Stimulated activated CD4-positive, alpha-beta T cell treated with anti-CD3 and anti-CD28 coated beads, Interleukin-1b, Interleukin-23, amount 100 ng/mL, for 24 hours (primary cell): ENCODE measurements at places on chromosomes 16 and 17.

- DNase-seq: no peak
Measured at GRCh38 chr16:16578701-16579100, 199.8 kb downstream of the NPIPA7 start.

DNA sequence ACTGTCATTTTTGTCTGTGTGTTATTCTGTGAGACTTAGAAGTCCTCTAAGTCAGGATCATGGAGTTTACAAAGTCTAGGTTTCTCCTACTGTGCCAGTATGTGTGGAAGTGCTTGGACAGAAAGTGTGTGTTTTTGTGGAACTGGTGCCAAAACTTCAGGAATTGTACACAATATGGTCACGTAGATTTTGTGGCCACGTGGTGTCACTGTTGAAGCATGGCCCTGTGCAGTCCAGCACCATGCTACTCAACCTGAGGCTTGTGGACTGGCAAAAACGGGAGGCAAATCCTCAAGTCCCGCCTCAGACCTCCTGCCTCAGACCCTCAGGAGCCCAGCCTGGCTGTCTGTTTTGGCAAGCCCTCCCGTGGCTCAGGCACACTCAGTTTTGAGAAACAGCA lies 16.7 kb upstream of the ALKBH5 start:
- no peak for DNase-seq

DNA sequence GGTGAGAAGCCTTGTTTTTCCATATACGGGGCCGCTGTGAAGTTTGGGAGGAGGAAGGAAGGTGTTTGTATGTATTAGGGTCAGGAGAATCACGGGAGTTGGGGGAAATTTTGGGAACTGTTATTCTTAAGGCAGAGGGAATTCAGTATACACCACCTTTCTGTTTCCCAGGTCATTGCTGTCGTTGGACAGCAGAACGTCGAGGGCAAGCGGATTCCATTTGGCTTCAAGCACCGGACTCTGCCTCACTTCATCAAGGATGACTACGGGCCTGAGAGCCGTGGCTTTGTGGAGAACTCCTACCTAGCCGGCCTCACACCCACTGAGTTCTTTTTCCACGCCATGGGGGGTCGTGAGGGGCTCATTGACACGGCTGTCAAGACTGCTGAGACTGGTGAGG lies 17.6 kb downstream of the POLR2A start:
- DNase-seq: no peak

DNA sequence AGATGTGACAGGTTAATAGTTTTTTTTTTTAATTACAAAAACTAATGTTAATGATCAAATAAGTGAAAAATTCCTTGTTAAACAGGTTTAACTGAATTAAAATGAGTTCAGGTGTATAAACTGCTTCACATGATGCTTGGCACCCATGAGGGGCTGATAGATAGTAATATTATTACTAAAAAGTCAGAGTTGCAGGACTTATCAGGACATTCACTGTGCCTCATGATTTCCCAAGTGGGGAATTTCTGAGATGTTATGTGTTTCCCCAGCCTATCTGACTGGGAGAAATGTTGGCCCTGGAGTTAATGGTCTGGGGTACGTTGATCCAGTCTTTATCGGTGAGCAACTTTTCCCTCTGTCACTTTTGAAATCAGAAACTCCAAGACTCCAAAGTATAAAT lies 102.1 kb downstream of the PLCG2 start:
- no peak for DNase-seq

DNA sequence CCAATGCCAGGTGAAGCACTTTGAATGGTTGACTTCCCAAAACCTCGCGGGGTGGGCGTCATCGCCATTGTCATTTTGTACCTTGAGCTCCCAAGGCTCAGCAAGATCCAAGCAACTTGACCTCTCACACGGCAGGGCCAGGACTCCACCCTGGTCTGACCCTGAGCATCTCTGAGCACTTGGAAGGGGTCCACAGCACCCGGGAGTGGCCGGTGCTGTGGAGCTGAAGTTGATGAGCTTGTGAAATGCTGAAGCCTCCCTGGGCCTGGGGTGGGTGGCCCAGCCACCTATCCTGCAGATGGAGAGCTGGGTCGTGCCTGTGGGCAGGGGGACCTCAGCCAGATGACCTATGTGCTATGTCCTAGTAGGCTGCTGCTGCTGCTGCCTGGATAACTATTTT lies 283.3 kb upstream of the FOXF1 start:
- DNase-seq: no peak

DNA sequence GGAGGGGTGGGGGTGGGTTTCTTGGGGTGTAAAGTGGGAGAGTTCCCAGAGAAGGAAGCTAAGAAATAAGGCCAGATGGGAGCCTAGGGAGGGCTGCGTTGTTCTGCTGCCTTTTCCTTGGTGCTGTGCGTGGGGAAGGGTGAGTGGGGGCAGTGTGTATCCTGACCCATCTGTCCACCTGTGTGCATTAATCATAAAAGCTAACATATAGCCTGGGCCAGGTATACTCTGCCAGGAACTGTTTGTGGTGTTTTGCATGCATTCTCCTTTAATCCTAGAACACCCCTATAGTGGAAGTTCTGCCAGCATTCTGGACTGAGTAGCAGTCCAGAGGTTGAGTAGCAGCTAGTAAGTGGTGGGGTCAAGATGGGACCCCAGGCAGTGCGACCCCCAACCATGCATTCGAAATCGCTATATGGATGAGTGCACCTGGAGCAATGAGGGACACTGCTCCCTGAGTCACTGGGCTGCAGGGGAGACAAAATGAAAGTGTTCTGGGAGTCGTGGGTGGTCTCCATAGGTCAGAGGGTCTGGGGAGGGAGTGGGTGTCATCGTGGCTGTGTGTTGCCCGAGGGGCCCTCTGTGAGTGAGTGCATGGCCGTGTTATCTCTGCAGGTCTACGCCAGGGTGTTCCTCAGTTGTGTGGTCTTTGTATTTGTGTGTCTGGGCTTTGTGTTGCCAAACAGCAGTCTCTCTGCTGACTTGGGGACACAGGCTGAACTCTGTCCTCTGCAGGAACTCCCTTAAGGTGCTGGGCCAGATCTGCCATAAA lies 1.3 kb downstream of the ERBB2 start:
- DNase-seq: no peak

GRCh38 chr16:74774223-74775139 lies at the start of gene FA2H:
Gene FA2H (minus strand): TSS chr16:74774820. CDS start chr16:74774755, 65 bp downstream.
- peak; percentile 62 for DNase-seq

- DNase-seq: no peak
Measured at GRCh38 chr17:49986396-49987289, 8.4 kb downstream of the DLX3 start.

GRCh38 chr17:29376667-29377270 lies 13.4 kb upstream of the TAOK1 start:
- DNase-seq: no peak

- DNase-seq: no peak
Measured at GRCh38 chr16:81493755-81494433, 49.3 kb downstream of the CMIP start.

GRCh38 chr16:65318138-65318537 lies 196.3 kb upstream of the CDH11 start:
- DNase-seq: no peak

- no peak for DNase-seq
Measured at GRCh38 chr17:79115487-79115886, 40.9 kb downstream of the ENGASE start.

GRCh38 chr16:53955221-53955875 lies 251.4 kb downstream of the FTO start:
- DNase-seq: no peak

DNA sequence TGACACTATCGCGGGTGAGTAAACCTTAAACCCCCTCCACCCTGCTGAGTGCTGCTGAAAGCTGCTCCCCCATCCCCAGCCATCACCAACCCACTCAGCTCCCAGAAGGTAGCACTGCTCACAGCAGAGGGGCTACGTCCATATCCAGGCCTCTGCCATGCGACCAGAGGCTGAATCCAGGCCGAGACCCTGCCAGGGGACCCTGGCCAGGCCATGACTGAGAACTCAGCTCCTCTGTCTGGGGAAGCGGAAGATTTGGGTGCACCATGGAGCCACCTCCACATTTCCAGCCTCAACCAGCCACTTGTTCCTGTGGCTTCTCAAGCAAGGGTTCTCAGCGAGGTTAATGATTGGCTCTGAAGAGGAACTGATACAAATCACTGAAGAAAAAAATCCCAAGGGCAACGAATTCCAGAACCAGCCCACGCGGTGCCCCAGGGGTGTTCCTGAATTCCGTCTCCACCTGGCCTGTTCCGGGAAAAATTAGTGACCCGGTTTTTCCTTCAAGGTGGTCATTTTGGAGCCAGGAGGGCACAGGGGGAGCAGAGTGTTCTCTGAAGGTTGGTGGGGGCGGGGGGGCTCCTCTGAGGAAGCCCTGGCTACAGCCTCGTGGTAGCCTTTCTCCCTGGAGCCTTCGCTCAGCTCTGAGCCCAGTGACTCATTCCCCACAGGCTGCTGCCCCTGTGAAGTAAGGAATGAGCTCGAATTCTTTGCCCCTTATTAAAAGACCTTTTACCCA lies 9.3 kb upstream of the SLC16A5 start:
- no peak for DNase-seq

DNA sequence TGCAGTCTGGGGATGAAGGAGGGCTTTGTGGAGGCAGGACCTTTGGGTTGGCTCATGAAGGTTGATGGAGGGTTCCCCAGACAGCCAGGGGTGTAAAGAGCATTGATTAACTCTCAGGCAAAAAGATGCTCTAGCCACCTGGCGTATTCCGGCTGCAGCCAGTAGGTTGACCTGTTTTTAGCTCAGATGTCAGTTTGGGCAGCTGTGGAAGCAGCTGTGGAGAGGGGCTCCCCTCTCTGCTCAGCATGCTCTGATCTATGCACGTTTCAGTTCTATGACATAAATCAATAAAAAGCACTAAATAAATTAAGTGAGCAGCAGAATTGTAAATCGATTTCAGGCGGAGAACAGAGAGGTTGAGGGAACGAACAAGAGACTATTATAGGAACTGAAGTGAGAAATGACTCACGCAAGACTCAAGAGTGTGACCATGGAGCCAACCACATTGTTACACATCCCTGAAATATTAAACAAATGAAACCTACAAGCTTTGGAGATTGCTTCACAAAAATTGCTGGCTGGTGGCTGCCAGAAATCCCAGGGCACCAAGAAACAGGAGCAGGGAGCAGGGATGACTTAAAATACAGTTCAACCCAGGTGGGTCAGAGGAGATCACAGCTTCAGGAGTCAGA lies 111.9 kb downstream of the GSG1L start:
- no peak for DNase-seq

- DNase-seq: no peak
Measured at GRCh38 chr16:87391324-87391949, 699 bp upstream of the MAP1LC3B start.
